ENCODE measurements at places on chromosomes 13 and 19. TPM values are rescaled to one million over a fixed set of nuclear protein-coding genes. Genes with fewer than 3 reads are reported as not detected.

Gene PLK5
- 0.66 TPM for total RNA-seq

- DNase-seq = no peak
These were observed 818.9 kb downstream of the OLFM4 start for GRCh38 chr13:53847502-53847901.

GRCh38 chr13:27536361-27537101 is 83.8 kb downstream of the LNX2 start:
- no peak for DNase-seq

DNA sequence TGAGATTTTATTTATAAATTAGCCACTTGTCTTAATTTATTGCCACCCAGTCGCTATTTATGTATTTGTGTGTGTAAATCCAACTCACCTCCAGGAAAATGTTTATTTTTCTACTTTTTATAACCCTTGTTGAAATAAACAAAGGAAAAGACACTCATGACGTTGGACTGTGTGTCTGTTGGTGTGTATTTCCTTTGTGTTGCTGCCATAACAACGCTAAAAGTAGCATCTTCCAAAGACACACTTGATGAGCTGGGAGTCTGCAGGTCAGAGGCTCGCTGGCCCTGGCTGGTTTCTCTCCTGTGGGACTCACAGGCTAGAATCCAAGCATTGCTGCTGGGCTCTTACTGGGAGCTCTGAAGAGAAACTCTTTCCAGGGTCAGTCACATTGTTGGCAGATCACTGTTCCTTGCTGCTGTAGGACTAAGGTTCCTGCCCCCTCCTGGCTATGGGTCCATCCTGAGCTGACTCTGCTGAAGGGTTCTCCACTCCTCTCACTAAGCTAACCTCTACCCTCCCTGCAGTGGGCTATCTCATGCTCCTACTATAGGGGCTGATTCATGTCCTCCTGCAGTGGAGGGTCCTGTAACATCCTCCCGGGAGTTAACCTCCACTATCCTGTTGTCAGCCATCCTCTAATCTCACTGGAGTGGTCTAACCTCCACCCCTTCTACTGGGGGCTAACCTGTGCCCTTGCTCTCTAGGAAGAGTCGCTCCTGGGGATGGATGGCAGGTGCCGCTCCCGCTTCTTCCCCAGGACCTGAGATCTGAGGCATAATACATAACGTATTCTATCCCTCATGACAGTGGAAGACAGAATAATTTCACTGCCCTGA is 2.1 kb downstream of the IFNL2 start:
- DNase-seq = no peak

GRCh38 chr13:47934371-47934770 is 66.7 kb downstream of the SUCLA2 start:
- no peak for DNase-seq

DNA sequence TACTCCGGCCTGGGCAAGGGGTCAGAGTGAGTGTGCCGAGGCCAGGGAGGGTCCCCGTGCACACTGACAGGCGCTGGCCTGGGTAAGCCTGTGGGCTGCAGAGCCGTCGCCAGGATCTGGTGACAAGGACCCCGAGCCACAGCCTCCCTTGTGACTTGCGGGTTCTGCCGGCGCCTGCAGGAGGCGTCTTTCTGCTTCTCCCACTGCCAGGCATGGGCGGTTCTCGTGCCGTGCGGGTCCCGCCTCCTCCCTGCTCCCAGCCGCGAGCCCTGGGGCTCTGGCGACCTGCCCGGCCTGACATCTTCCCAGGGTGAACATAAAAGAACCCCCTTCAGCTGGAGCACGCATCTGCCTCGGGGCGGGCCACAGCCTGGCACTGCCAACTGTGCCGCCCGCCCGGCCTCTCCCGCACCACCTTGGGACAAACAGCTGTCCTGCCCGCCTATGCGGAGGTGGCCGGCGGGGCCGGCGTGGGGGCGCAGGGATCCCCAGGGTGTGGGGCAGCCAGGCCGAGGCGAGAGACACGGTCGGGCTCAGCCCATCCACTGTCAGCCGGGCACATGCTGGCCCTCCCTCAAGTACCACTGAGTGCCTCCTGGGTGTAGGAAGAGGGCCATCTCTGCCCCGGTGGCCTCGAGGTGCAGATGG is 1.5 kb upstream of the HCN2 start:
- peak; percentile 45 for DNase-seq

DNA sequence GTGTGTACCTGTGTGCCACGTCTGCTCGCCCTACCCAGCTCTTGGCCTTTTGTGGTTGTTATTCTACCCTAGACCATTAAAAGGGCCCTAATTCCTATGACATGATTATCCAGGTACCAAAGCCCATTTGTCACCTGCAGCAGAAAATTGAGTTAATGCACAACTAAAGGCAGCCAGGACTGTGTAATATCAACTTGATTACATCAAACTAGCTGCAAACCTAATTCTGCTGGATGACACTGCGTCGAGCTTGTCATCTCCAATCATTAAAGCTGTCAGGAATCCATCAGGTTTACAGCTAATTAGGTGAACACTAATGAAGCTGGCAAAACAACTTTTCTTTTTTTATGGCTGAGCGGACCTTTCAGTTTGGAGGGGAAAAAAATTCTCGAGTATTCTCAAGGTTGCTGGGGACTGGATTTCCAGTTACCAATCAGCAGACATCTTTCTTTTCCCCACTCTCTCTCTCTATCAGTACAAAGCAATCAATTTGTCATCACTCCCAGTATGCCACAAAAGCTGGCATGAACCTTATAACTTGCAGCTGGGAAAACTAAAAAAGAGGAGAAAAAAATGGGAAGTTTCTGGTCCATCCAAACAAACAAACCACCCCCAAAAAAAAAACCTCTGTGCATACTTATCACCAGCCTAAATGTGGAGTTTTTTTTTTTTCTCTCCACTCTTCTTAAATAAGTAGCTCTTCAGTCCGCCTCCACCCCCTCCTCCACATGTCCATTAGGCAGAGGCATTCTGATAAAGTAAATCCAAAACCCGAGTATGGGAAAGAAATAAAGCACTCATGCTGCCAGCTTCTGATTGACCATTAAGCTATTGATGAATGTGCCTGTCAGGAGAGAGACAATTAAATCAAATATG is 2.8 kb downstream of the TSHZ3 start:
- DNase-seq = no peak

DNA sequence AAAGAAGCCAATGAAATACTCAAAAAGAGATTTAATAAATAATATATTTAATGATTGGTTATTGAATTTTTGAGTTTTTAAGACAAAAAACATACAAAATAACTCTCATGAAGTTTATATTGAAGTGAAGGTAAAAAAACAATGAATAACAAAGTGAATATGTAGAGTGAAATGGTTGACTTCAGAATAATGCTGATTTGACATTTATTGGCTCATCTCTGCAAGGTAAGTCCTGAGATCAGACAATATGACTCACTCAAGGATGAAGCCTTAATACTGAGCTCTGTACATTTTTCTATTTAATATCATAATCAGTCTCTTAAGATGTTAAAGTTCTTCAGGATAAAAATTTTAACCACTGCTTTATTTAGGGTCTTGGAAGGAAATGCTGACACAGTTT is 1398.9 kb upstream of the PCDH9 start:
- no peak for DNase-seq

DNA sequence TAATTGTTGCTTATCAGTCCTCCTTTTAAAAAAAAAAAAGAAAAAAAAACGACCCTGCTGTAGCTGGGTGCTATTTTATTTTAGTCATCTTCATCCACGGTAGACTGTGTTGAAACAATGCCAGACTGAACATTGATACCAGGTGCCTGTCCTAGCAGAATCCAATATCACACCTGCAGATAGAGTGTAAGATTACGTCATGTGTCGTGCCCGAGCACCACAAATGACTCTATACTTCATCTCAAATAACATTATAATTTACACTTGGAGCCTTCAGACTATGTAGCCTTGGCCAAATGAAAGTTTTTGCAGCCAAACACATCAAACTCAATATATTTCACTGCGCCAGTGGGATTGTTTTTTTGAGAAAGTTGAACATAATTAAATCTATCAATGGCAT is 410.6 kb downstream of the FGF9 start:
- no peak for DNase-seq

- DNase-seq = no peak
These were observed 8.2 kb downstream of the SLC25A30 start for GRCh38 chr13:45410001-45410400.

DNA sequence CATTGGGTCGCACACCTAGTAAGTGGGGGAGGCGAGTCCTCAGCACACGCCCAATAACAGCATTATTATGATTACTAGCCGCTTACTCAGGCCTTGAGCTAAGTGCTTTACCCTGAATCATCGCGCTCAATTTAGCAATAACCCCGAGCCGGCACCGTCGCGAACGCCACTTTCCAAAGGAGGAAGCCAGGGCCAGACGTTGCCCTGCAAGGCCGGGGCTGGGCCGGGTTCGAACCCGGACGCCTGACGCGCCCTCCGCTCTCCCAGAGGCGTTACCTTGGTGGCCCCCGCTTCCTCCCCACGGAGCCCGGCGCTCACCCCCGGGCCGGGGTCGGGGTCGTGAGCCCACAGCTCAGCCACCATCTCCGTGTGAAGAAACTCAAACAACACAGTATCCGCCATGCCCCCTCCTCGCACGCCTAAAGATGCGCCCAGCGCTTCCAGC is at the start of gene TRAPPC6A:
TSS of gene TRAPPC6A (minus strand) at position 421 of the 445 bp plus-strand sequence. CDS start at position 402, 19 bp downstream.
- DNase-seq = no peak

GRCh38 chr13:73321043-73321442 is 262.2 kb downstream of the KLF5 start:
- DNase-seq = no peak

- DNase-seq = no peak
These were observed 703 bp downstream of the SLC17A7 start for GRCh38 chr19:49440439-49441209.
